Type B pancreatic cell (in vitro differentiated cells): ENCODE measurements at places on chromosomes 2 and 18. TPM values are rescaled to one million over a fixed set of nuclear protein-coding genes. Genes with fewer than 3 reads are reported as not detected.

The ARHGAP25 gene
- total RNA-seq: 1.1 and 2.4 TPM in 2 replicates

The PPP4R3B gene
- 54.6 and 59.4 TPM in 2 replicates for total RNA-seq

The RAX gene
- total RNA-seq: not detected in 2 replicates

DNA sequence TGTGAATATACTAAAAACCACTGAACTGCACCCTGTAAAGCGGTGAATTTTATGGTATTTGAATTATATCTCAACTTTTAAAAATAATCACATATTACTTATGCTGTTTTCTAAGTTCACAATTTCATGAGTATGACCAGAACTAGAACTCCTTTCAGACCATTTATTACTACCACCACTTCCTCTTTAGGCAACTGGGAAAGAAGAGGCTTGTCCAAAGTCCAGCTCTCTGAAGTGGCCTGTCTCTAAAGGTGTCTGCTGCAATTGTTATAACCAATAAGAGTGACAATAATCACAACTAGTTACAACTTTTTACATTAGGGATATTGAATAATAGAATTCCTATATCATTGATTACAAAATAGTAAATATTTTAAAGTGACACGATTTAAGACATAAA lies 267.9 kb upstream of the PIK3C3 start:
- H3K36me3 ChIP-seq: no peaks in the 10 kb centered on the region
- H3K27me3 ChIP-seq: no peaks in the 10 kb centered on the region
- no peak for DNase-seq
- H3K27ac ChIP-seq: no peak overlapping the region
- H3K4me1 ChIP-seq: no peaks in the 10 kb centered on the region

- no peak overlapping the region for H3K27ac ChIP-seq
- peaks cover 23% of the 10 kb centered on the region for H3K4me1 ChIP-seq
- no peak for DNase-seq
- no peak overlapping the region for H3K4me3 ChIP-seq
These were observed 43.9 kb downstream of the MEIS1 start for GRCh38 chr2:66478731-66479316.

- no peak overlapping the region for H3K4me3 ChIP-seq
- no peak for DNase-seq
- peaks cover 15% of the 10 kb centered on the region for H3K4me1 ChIP-seq
- no peak overlapping the region for H3K27ac ChIP-seq
- no peaks in the 10 kb centered on the region for H3K27me3 ChIP-seq
These were observed 24.1 kb downstream of the ENOSF1 start for GRCh38 chr18:688323-688722.

- H3K4me3 ChIP-seq: no peak overlapping the region
- H3K27me3 ChIP-seq: no peaks in the 10 kb centered on the region
- H3K4me1 ChIP-seq: peaks cover 16% of the 10 kb centered on the region
- no peaks in the 10 kb centered on the region for H3K36me3 ChIP-seq
These were observed 35.5 kb upstream of the PTMA start for GRCh38 chr2:231672617-231673347.

GRCh38 chr18:76981396-76981968 lies 151.1 kb downstream of the MBP start:
- H3K27me3 ChIP-seq: no peaks in the 10 kb centered on the region
- H3K4me1 ChIP-seq: peaks cover 34% of the 10 kb centered on the region
- DNase-seq: peak; percentile 43
- H3K27ac ChIP-seq: peak overlapping the region; percentile 29
- H3K36me3 ChIP-seq: peaks cover 4% of the 10 kb centered on the region

- peaks cover 23% of the 10 kb centered on the region for H3K36me3 ChIP-seq
- H3K27ac ChIP-seq: no peak overlapping the region
- no peaks in the 10 kb centered on the region for H3K27me3 ChIP-seq
- no peak overlapping the region for H3K4me3 ChIP-seq
These were observed 74.2 kb upstream of the GALNT3 start for GRCh38 chr2:165868211-165868610.

GRCh38 chr18:37336568-37337285 lies 228.9 kb downstream of the CELF4 start:
- H3K27ac ChIP-seq: no peak overlapping the region
- H3K4me3 ChIP-seq: no peak overlapping the region
- peaks cover 4% of the 10 kb centered on the region for H3K27me3 ChIP-seq
- no peak for DNase-seq

- H3K27me3 ChIP-seq: no peaks in the 10 kb centered on the region
- DNase-seq: no peak
- H3K4me1 ChIP-seq: peaks cover 70% of the 10 kb centered on the region
These were observed 41.4 kb upstream of the EML4 start for GRCh38 chr2:42127425-42128424.

DNA sequence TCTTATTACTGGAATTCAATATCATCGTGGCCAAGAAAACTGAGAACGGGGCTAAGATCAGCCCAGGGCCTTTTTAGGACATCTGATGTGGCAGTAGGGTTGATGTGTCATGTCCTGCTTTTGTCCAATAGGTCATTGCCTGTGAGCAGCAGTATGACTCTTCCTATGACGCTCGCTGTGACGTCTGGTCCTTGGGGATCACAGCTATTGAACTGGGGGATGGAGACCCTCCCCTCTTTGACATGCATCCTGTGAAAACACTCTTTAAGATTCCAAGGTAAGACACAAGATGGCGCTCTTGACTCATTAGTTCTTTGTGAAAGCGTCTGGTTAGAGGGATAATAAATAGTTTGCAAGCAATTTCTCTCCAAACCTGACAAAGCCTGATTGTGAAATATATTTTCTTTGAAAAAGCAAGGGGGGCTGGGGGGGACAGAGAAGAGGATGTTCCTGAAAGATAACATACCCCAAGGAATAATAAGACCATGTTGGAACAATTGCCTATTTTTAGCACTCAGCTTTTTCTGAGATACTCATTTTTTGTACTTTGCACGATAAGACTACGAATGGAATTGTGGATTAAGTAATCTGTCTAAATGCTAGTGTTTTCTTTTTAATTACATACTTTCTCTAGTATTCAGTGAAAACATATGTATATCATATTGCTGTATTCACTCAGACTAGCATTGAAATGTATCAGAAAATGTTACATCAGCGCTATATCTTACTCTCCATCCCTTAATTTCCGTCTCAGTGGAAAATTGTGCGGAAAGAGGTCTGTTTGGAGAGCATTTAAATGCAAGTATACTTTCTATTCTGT lies 58.1 kb downstream of the MYO3B start:
- H3K36me3 ChIP-seq: no peaks in the 10 kb centered on the region
- H3K27me3 ChIP-seq: peaks cover 8% of the 10 kb centered on the region
- H3K4me1 ChIP-seq: peaks cover 14% of the 10 kb centered on the region
- no peak for DNase-seq
- H3K27ac ChIP-seq: no peak overlapping the region

DNA sequence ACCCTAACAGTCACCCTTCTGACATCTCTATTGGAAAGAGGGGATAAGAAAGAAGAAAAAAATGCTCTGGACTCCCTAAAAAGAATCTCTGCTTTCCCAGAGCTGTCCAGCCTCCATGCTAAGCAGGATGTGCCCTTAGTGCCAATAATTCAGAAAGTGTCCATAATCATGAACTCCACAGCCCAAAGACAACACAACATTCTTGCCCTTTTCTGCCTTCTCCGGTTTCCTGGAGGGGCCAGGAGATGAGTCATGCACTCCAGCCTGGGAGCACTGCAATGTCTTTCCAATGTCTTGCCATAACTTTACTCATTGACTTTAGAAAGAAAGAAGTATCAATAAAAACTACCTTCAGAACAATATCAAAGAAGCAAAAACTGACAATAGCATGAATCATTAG lies 44.0 kb downstream of the KLF7 start:
- peaks cover 28% of the 10 kb centered on the region for H3K36me3 ChIP-seq
- H3K27me3 ChIP-seq: no peaks in the 10 kb centered on the region
- H3K4me3 ChIP-seq: no peak overlapping the region
- peaks cover 17% of the 10 kb centered on the region for H3K4me1 ChIP-seq
- no peak overlapping the region for H3K27ac ChIP-seq

- no peak for DNase-seq
- no peaks in the 10 kb centered on the region for H3K4me1 ChIP-seq
- no peak overlapping the region for H3K4me3 ChIP-seq
- H3K27me3 ChIP-seq: peaks cover 3% of the 10 kb centered on the region
- no peak overlapping the region for H3K27ac ChIP-seq
- H3K36me3 ChIP-seq: no peaks in the 10 kb centered on the region
These were observed 21.5 kb downstream of the SP5 start for GRCh38 chr2:170736628-170737027.

DNA sequence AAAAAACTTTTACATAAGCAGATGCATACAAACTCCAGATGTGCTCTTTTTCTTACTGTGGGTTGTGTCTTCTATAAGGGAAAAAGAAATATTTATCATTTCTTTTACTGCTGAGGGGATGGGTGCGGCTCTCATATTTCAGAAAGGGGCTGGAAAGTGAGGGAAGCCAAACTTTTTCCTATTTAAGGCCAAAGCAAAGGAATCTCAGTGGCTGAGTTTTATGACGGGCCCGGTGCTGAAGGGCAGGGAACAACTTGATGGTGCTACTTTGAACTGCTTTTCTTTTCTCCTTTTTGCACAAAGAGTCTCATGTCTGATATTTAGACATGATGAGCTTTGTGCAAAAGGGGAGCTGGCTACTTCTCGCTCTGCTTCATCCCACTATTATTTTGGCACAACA lies at the start of gene COL3A1:
TSS of gene COL3A1 (plus strand) at position 210 of the 400 bp plus-strand sequence. CDS start at position 327, 117 bp downstream.
- H3K27ac ChIP-seq: peak within 1 kb of the TSS; percentile 90
- no peaks in the 10 kb centered on the region for H3K27me3 ChIP-seq
- H3K4me1 ChIP-seq: peaks cover 16% of the 10 kb centered on the region
- peak within 1 kb of the TSS; percentile 96 for H3K4me3 ChIP-seq
- no peak for DNase-seq
- peaks cover 5% of the 10 kb centered on the region for H3K36me3 ChIP-seq
